Naive thymus-derived CD8-positive, alpha-beta T cell (primary cell): ENCODE measurements at places on chromosomes 7 and 10.

GRCh38 chr7:66443946-66444345 lies 184.7 kb upstream of the KCTD7 start:
- no peak for DNase-seq

DNA sequence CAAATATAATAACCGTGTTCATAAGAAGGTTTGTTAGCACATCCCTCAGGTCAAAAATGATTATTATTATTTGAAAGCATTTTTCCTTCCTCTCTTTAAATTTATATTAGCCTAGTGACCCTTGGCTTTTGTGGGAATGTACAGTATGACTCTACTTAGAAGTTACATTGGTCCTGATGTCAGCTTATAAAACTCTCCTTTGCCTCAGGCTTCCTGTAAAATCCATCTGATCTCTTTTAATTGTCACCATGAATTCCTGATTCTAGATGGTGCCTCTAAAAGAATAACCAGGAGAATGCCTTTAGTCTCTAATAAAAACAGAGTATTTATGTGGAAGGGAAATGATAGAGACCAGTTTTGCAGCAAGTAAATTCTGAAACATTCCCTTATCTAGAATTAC lies 1134.4 kb downstream of the XPNPEP1 start:
- DNase-seq: no peak

- no peak for DNase-seq
Measured at GRCh38 chr10:132138596-132138995, 48.2 kb upstream of the DPYSL4 start.

DNA sequence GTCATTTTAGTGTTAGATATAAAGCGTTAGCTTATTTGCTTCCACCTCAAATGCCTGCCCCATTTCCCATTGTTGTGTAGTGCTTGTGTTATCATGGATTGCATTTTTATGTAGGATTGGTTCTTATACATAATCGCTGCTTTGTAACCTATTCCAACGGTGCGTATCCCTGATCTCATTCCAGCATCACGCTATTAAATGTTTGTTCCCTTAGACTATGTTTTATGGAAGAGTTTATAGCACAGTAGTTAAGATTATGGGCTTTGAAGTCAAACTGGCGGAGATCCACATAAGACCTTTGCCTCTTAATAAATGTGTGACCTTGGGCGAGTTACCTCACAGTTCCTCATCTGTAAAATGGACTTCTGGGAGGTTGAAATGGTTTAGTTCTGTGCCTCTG lies 34.0 kb upstream of the ELN start:
- DNase-seq: no peak

DNA sequence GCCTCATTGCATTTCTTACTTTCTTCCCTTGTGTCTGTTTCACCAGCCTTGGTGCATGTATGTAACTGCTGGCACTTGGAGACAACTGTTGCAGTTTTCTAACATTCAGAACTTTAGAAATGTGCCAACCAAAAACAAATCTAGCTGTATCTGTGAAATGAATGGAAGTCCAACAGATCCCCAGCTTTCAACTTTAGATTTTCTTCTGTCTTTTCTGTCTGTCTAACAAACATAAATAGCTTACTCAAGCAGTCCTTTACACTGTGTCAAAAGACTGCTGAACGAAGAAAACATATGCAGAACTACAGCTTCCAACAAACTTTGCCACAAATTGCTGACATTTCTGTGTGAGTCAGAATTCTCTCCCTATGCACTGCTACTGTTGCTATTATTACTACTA lies 30.9 kb downstream of the SORCS1 start:
- no peak for DNase-seq

GRCh38 chr7:31729195-31729804 lies 42.3 kb downstream of the PPP1R17 start:
- no peak for DNase-seq

- no peak for DNase-seq
Measured at GRCh38 chr10:131781076-131781475, 119.7 kb upstream of the PPP2R2D start.

GRCh38 chr7:74101061-74101681 lies 17.6 kb downstream of the LIMK1 start:
- no peak for DNase-seq

GRCh38 chr10:73717556-73717955 lies 19.6 kb upstream of the AGAP5 start:
- no peak for DNase-seq

- peak; percentile 47 for DNase-seq
Measured at GRCh38 chr10:28393956-28394568, 91.2 kb upstream of the MPP7 start.

GRCh38 chr7:106089647-106090046 lies 22.5 kb downstream of the SYPL1 start:
- DNase-seq: no peak

GRCh38 chr10:63766745-63767137 lies 245.5 kb downstream of the REEP3 start:
- DNase-seq: no peak

DNA sequence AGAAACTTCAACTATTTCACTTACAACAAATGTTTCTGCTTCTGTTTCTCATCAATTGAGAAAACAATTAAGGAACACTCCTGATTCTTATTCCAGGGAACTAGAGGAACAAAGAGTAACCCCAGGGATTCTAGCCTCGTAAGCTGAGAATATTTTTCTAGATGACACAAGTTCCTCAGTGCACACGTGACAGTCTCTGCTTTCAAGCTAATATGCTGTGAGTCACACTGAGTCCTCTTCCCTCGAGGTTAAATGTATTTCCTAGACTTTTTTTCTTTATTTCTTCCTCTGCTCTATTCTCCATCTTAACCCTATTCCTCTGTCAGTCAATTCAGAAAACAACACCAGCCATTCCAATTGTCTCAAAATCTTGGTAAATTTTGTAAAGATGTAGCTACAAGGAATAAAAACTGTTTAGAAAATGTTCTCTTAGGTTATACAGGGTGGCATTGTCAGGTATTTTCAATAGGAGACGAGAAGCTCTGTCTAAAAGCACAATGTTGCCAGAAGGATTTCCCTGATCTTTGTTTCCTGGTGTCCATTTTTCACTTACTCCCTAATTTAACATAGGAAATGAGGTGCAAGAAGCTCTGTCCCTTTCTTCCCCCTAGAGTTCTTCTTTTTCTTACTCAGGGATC lies 5.8 kb upstream of the C1GALT1 start:
- DNase-seq: no peak

DNA sequence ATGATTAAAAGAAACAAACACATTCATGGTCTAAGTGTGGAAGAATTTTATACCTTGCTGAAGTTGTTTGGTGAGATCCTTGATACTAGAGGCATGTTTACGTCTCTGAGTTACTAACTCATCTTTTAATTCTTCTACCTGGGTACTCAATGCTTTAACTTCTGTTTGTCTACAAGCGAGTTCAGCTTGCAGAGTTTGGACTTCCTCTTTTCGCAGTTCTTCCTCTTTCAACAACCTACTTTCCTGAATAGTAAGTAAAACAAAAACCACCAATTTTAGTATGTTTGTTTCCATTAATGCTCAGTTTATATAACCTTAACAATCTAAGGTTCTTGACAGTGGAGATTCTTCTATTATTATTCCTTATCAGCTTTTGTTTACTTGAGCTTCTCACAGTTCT lies 42.9 kb downstream of the CCDC186 start:
- DNase-seq: no peak

GRCh38 chr7:100157334-100158228 lies 942 bp downstream of the TRAPPC14 start:
- DNase-seq: no peak

- no peak for DNase-seq
Measured at GRCh38 chr10:123009105-123009820, 457 bp downstream of the ACADSB start.

- peak; percentile 28 for DNase-seq
Measured at GRCh38 chr10:92240289-92241157, 50.4 kb downstream of the CPEB3 start.

DNA sequence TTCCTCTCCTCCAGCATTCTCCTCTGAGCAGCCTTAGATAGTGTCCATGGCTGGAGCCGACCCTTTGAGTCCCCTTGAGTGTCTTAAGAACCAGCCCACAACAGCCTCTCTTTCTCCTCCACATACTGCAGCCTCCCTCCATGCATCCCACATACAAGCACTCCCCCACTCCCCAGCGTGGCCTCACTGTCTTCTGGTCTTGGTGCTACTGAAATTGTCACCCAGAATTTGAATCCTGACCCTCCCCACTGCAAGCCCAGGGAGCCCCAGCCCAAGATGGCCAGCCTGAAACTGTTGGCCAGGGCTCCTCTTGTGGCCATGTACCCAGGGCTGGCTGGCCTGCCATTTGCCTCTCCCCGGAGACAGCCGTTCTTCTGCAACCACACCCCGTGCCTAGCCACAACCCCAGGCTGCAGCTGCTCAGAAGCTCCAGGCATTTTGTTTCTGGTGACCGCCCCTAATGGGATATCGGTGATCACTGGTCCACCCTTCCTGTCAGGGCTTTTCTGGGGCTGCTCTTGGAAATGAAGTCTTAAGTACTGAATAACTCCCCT lies 18.8 kb upstream of the SH2D4B start:
- DNase-seq: no peak

GRCh38 chr7:9889554-9889953 lies 1084.1 kb upstream of the PHF14 start:
- DNase-seq: no peak

- peak; percentile 28 for DNase-seq
Measured at GRCh38 chr7:16684935-16685334, 39.0 kb downstream of the BZW2 start.

DNA sequence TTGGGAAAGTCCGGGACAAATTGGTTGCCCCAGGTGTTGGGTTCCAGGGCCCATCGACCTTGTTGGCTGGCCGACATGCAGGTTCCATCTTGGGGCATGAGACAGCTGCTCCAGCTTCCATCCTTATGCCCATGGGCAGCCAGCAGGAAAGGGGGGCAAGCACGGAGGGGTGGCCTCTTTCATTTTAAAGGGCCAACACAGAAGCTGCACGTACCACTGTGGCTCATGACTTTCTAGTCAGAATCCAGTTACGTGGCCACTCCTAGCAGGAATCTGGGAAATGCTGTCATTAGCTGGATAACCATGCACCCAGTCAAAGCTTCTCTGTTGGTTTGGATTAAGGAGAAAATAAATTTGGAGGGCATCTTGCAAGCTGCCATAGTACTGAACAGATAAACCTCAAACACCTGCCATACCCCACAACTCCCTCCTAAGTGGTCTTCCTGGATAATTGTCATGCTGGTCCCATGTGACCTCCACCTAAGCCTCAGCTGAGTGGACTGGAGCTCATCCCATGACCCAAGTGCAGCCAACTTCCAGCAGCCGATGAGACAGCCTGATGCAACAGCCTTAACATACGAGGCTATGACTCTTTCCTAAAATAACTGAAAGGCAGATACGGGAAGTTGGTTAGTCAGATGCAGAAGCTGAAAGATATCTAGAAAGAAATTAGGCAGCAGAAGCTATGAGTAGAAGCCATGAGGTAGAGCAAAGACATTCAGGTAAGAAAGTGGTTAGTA lies 21.4 kb upstream of the GSDME start:
- no peak for DNase-seq

DNA sequence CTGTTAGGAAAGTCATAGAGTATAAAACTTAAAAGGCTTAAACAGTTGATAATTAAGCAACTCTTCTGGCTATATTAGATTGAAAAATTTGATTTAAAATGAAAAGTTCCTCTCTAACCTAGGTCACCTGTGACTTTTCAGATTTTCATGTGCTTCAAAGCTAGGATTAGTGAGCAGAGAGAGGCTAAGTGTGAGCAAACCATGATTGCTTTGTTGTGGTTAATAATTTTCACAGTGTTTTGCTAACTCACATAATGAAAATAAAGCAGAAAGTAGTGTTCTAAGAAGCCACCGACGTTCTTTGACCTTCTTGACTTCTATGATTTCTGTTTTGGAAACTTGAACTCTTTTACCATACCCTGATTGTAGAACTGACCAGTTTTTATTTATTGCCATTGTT lies 75.5 kb upstream of the OIT3 start:
- no peak for DNase-seq

DNA sequence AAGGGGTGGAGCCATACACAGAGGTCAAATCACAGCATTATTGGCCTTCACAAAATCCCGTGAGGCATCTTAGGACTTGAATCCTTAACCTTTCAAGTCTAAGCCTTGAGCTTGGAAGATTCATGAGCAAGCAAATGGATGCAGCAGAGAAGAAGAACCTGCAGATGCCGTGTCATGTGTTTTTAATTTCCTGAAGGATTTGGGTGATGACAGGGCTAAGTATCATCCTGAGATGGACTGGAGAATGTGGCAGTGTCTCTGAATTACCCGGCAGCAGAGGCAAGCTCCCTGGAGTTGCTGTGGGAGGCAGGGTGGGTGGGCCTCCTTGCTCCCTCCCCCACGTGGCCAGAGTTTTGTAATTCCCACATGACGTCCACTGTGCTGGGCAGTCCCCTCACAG lies 50.8 kb downstream of the GCC1 start:
- DNase-seq: no peak

GRCh38 chr7:95240921-95241320 lies 83.4 kb downstream of the PON1 start:
- no peak for DNase-seq

GRCh38 chr7:140631021-140631420 lies 9.6 kb downstream of the DENND2A start:
- DNase-seq: no peak

DNA sequence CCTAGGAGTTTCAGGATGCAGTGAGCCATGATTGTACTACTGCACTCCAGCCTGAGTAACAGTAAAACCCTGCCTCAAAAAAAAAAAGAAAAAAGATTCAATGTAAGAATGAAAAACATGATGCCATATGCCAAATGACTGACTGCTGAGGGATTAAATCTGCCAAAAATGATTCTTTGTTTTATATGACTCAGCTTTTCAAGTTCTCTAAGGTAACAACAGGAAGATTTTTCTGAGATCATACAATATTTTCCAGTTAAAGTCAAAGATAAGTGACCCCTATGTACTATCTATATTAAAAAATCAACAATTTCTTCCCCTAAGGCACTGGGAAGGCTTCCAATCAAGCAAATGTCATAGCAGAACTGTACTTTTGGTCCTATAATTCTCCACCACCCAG lies 271.2 kb upstream of the IMMP2L start:
- DNase-seq: no peak

DNA sequence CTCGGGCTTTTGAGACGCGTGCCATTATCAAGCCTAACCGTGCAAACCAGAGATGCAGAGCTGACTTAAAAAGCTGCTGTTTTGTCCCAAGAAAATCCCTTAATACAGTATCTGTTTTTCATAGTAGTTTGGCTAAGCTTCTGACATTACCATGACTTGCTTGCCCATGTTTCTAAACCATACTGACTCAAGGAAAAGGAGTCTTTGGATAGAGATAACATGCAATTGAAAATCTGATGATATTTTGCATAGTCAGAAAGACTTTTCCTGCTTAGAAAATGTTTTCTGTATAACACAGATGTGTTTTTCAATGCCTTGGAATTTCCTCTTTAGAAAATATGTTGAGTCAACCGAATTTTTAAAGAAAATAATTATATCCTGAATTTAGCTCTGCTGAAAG lies 21.5 kb upstream of the AKR1E2 start:
- DNase-seq: no peak

- no peak for DNase-seq
Measured at GRCh38 chr7:39702133-39702532, 78.8 kb downstream of the RALA start.
